CD8-positive, alpha-beta T cell (primary cell): ENCODE measurements at places on chromosomes 7 and 10.

GRCh38 chr7:46545790-46546189 is 624.7 kb upstream of the IGFBP3 start:
- DNase-seq = no peak

- no peak for DNase-seq
Observed at GRCh38 chr10:103947799-103948516, 19.0 kb upstream of the SLK start.

GRCh38 chr7:2196381-2197378 is 36.1 kb downstream of the MAD1L1 start:
- no peak for DNase-seq

DNA sequence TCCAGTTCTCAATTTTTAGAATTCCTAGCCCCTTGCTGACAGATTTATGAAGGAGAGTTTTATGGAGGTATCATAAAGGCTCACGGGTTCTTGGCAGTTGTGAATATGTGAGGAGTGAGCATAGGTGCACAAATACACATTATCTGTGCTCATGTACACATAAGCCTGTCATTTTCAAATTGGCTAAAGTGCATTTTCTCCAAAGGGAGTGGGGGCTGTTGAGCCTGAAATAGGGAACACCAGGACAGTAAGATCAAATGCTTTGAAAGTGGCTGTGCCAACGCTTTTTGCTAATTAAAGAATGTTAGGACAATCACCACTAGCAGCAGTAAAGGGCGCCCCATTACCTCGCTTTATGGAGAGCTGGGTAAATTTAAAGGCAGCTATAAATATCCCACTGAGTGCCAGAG is 8.3 kb upstream of the LRRC4 start:
- DNase-seq = no peak

- no peak for DNase-seq
Observed at GRCh38 chr10:113539789-113540188, 13.1 kb upstream of the HABP2 start.

- DNase-seq = no peak
Observed at GRCh38 chr7:34191162-34191561, 285.8 kb downstream of the BMPER start.

DNA sequence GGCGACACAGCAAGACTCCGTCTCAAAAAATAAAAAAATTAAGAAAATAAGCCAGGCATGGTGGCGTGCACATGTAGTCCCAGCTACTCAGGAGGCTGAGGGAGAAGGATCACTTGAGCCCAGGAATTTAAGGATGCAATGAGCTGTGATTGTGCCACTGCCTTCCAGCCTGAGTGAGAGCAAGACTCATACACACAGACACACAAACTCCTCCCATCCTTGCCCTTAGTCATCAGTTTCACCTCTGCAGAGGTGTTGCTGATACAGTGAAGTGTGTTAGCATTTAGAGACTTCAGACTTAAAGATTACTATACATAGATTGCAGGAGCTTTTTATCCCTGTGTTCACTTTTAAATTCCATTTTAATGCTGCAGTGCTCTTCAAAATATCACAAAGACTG is 5.5 kb upstream of the H2AZ2 start:
- DNase-seq = no peak

GRCh38 chr7:141306081-141306480 is 232.2 kb downstream of the TMEM178B start:
- DNase-seq = no peak

- DNase-seq = no peak
Observed at GRCh38 chr10:7662522-7662921, 4.2 kb downstream of the ITIH5 start.

- DNase-seq = no peak
Observed at GRCh38 chr7:87003872-87004798, 55.3 kb downstream of the ELAPOR2 start.
